ENCODE measurements at places on chromosomes 5 and 9.

GRCh38 chr5:37478121-37478894 is 99.2 kb downstream of the WDR70 start:
- no peak for DNase-seq

DNA sequence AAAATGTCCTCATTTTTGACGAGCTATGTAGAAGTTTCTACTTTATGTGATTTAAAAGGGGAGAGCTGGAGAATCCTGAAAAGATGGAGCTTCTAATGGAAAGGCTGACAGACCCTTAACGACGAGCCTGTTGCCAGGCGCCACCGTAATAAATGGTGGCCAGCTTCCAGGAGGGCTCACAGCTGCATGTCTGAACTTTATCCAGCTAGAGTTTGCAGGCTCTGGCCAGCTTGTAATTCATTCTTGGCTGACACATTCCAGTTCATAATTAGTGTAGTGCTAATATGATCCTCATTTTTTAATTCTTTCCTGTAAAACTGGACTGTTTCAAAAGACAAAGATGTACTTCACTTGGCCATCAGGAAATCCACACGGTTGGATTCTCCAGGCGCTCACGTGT is 246.7 kb downstream of the GAS1 start:
- DNase-seq, result no peak

GRCh38 chr9:3516667-3517330 is 9.0 kb downstream of the RFX3 start:
- no peak for DNase-seq

DNA sequence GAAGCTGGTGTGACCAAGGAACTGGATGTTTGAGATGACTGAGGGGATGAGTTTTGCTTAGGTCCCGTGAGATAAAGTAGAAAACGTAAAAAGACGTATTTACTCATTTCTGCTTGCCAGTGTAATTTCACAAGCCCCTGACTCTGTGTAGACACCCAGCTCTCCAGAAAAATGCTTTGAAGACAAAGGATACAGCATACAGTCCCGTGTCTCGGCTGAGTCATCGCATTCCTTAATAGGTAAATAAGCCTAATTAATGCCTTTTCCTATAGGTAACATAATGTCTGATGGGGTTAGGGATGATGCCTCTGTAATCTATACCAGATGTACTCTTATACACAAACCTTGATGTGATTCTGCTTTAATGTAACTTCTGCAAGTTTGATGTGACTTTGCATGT is 20.2 kb downstream of the S100Z start:
- no peak for DNase-seq

DNA sequence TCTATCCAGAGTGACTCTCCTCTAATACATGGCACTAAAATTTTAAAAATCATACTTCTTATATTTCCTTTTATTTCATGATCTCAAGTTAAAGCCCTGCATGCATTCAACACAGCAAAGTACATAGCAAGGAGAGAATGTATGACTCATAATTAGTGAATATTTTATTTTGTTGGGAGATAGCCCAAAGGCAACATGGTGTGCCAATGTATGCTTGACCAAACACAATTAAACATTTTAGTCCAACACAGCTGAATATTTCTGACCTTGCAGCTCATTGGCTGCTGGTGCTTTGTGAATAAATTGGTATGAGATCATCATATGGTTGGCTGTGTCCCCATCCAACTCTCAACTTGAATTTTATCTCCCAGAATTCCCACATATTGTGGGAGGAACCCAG is 103.5 kb downstream of the NPR3 start:
- no peak for DNase-seq

DNA sequence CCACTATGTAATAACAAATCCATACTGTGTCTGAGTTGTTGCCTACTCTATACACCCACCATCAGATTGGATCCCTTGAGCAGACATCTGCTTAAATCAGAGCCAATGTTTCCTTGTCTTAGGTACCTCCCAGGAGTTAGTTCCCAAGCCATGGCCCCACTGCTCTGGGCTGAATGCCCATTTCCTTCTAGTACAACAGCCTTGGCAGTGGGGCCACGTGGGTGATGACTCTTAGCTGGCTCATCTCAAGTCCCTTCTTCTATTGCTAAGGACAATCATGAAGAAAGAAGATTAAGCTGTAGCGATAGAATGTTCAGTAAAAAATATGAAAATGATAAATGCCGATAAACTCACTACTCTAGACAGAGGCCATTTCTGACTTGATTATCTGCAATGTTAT is 16.6 kb downstream of the PTGR1 start:
- no peak for DNase-seq

GRCh38 chr5:157540707-157541446 is 34.7 kb downstream of the ADAM19 start:
- no peak for DNase-seq

DNA sequence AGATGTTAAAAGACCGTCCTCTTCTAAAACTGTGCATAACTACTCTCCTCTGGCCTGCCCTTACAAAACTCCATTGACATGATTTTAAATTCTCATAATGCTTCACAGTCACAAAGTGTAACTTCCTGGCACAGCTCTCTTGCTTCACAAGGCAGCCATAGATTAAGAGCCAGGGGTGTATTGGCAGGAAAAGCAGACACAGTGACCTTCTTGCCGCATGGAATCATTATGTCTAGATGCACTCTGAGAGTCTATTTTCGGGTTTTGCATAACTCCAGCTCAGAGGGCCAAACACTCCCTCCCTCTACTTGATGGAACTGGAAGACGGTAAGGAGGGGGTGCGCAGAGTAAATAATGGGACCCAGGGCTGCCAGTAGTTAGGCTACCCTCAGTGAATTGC is 110.1 kb downstream of the MARCHF3 start:
- no peak for DNase-seq

DNA sequence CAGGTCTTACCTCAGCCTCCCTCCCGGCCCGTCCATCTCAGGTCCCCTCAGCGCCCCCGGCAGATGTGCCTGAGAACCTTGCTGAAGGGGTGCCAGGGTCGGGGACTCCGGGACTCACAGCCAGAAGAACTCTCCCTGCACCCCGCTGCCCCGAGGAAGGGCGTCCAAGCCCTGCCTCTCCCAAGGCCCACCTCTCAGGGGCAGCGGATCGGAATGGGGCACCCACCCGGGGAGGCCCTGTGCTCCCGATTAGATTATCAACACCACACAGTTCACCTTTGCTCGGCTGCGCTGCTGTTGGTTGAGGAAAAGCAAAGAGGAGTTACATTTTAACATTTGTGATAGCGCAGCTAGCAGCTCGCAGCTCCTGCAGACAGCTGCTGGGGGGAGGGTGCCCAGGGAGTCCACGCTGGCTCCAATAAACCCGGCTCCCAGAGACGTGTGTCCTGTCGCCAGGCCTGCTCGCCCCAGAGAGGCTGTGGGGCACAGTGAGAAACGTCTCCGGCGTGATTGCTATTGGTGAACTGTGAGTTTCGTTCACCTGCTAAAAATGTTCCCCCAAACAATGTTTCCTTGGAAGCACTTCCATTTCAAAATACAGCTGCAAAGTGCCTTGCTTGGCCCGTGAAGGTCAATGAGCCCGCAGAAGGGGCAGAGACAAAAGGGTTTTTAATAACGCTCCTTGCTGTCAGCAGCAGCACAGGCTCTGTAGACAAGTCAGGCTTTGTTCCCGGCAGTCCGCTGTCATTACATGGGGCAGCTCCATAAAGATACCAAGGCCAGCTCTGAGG is 18.6 kb upstream of the SLC6A19 start:
- no peak for DNase-seq

GRCh38 chr5:52822437-52822836 is 34.7 kb downstream of the ITGA1 start:
- no peak for DNase-seq

Measured in iPS DF 6.9 (cell line).